ENCODE measurements at places on chromosomes 13 and 19.

DNA sequence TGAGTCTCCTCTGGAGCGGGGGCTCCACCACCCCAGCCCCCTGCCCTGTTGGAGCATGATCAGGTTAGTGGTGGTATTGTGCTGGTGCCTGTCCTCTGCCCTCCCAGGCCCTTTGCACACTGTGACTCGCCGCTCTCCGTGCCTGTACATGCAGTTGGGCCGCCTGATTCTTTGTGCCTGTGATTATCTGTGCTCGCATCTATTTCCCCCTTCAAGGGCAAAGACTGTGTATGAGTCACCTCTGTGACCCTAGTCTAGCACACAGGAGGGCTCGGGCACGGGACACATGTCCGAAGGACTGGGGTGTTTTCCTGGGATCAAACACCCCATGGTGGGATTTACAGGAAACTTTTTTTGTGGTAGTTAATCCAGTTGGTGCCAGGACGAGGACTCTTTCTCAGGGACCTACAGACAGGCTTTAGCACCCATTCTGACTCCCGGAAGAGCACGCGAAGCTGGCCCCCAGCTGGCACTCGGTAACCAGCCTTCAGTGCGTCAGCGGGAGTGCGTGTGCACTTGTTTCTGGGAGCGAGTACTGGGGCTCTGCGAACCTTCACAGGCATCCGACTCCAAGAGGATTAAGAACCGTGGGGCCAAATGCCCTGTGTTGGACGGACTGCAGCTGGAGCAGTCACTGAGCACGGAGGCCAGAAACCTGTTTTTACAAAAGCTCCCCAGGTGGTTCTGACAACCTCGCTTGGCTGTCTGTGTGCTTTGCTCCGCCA lies 6.7 kb downstream of the PPP1R37 start:
- no peak for DNase-seq

DNA sequence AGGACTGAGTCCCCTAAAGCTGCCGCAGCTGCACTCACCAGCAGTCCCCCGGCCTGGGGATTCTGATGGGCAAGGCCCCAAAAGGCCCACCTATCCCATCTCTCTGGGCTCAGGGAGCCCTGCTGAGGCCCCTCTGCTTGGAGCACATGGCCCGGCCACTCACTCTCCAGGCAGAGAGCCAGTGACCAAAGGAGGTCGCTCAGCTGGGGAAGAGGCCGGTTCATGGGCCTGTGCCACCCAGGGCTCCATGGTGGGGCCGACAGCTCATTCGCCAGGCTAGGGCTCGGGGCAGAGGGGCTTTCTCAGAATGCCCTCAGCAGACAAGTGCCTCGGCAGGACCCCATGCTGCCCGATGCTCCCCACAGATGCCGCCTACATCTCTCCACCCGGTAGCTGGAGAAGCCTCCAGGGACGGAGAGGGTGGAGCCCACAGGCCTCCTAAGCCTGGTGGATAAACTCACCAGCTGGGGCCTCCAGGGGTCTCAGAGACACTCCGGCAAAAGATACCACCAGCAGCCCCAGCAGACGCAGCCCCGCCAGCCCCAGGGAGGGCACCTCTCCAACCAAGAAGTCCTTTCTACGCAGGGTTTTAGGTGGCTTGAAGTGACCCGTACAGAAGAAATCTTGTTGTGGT lies 54.4 kb downstream of the MLLT1 start:
- no peak for DNase-seq

DNA sequence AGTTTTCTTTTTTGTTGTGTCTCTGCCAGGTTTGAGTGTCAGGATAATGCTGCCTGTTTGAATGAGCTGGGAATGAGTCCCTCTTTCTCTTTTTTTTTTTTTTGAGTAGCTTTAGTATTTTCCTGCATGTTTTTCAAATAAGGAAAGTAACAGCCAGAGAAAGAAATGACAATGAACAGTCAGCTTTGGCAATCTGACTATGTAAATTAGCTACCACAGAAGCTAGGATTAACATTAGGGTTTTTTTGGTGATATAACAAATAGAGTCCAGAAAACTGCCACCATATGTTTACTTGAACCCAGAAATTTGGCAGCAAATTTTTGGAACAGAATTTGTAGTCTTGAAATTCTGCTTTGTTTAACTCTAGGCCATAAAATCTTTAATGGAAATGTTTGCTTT lies 50.5 kb downstream of the SGCG start:
- DNase-seq = peak; percentile 0

GRCh38 chr13:101417043-101417406 lies 717 bp upstream of the NALCN start:
- DNase-seq = peak; percentile 48

DNA sequence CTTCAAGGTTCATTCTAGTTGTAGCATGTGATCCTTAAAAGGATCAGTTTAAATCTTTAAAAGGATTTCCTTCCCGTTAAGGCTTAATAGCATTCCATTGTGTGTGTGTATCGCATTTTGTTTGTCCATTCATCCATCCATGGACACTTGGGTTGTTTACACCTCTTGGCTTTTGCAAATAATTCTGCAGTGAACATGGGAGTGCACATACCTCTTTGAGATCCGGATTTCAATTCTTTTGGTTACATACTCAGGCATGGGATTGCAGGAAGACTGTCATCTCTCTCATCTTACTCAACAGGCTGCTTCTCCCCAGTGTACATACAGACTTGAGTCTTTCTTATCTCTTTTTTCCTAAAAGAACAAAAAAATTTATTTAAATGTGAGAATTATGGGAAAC lies 1.2 kb downstream of the RNF113B start:
- DNase-seq = no peak

DNA sequence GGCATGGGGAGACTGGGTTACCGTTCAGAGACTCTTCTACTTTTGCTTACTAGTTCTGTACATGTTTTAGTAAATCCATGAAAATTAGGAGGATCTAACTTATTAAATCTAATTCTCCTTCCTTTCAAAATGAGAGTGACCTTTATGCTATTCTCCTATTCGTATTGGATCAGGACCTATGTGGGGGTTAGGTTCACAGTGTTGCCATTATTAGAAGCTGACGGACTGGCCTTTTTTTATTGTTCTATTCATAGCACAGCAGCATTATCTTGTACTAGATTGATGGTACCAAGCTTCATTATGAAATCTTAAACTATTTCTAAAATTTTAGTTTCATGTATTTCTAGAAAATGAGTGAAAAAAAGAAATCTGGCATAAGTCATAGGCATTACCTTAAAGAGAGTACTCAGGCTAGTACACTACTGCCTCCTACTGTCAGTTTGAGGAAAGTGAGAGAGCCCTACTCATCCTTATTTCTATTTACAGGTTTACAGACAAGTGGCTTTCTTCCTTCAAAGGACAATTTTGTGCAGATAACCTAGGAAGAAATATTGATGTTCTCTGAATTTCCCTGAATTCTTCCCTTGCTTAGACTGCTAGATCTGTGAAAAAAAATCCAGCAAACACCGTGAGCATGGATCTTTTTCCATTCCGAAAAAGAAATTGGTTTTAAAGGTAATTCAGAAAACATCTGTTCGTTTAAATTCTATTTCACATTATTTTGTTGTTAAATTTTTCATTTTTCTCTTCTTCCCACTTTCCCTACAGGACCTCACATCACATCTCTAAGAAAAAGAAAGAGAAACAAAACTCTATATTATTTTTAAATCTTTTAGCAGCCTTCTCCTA lies 485.5 kb downstream of the DIAPH3 start:
- peak; percentile 28 for DNase-seq

DNA sequence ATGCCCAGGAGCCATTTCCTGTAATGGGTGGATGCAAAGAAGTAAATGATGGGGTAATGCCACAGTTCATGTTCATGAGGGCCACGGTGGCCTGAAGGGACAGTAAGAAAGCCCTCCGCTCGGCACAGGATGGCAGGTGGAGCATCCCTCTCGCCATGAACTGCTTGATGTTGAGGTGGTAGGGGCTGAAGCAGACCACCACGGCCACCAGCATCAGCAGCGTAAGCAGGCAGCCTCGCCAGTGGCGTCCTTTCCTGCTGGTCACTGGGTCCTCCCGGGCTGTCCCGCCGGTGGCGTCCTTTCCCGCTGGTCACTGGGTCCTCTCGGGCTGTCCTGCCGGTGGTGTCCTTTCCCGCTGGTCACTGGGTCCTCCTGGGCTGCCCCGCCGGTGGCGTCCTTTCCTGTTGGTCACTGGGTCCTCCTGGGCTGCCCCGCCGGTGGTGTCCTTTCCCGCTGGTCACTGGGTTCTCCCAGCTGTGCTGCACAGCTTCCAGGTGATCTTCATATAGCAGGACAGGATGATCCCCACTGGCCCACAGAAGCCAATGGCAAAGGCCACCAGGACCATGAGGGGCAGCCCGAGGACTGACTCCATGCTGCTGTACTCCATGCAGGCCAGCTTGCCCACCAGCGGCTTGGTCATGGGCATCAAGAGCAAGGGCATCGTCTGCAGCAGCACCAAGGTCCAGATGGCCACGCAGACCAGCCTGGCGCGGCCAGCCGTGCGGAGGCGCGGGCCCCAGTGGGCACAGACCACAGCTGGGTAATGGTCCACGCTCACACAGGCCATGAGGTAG lies 93.2 kb upstream of the TM9SF2 start:
- no peak for DNase-seq

- DNase-seq = no peak
Measured at GRCh38 chr19:30353394-30353945, 18.7 kb upstream of the ZNF536 start.

- no peak for DNase-seq
Measured at GRCh38 chr13:110283736-110284517, 23.0 kb downstream of the COL4A1 start.

GRCh38 chr19:19649580-19649995 lies 6.1 kb upstream of the GMIP start:
- no peak for DNase-seq

DNA sequence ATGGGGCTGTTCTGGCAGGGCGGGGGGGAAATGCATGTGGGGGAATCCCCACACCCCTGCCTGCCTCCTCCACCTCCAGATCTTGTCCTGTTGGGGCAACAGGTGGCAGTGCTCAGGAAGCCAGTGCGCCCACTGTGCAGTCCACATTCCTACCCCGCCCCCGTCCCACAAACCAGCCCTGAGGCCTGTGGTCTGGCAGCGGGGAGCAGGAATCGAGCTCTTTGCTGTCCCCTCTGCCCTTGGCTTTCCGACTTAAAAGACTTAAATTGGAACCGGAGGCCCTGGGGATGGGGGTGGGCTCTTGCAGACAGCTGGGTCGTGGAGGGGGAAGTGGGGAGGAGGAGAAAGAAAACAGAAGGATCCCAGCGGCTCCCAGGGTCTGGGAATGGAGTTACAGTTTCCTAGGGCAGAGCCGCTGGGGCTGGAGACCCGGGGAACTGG lies 4.3 kb downstream of the NANOS3 start:
- DNase-seq = no peak

DNA sequence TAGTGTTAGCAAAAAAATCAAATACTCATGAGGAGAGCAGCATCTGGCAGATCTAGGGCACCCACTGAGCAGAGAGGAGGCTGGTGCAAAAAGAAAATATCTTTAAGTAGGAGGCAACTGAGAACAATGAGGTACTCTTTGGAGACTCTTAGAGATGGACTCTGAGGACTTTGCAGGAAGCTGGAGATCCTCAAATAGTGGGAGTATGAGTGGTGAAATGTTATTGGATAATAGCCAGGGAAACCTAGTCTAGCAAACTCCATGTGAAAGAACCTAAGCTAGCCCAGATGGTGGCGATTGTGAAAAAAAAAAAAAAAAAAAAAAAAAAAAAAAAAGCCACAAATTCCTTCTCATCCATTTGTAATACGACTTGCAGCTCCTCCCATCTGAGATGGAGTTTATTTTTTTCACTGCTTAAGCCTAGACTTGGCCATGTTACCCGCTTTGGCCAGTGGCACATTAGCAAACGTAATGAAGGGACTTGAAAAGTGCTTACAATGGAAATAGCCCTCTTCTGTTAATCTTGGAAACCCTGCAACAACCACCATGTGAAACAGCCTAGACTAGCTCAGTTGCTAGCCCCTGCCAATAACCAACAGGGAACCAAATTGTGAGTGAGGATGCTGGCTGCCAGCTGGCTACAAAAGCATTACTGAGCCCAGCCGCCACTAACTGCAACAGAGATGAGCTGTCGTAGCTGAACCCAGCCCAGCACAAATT lies 476.2 kb downstream of the KLF12 start:
- peak; percentile 57 for DNase-seq

- DNase-seq = no peak
Measured at GRCh38 chr19:39077323-39077722, 6.8 kb upstream of the ACP7 start.

GRCh38 chr19:40797963-40798682 lies 868 bp upstream of the EGLN2 start:
- no peak for DNase-seq

DNA sequence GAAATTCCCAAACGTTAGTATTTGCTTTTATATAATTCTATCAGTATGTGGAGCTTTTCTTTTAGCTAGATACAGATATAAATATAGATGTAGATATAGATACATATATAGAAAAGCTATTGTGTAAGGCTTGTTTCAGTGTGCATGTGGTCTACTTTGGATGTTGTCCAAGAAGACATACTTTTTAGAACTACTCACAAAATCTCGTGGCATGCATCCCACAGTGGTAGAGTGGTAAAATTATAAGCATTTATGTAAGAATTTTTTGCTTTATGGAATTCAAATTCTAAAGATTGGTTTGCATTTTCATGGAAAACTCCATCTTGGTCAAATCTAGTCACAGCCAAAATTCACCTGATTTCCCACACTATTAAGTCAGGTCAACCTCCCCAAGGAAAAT lies 880.4 kb downstream of the EFNB2 start:
- DNase-seq = no peak

DNA sequence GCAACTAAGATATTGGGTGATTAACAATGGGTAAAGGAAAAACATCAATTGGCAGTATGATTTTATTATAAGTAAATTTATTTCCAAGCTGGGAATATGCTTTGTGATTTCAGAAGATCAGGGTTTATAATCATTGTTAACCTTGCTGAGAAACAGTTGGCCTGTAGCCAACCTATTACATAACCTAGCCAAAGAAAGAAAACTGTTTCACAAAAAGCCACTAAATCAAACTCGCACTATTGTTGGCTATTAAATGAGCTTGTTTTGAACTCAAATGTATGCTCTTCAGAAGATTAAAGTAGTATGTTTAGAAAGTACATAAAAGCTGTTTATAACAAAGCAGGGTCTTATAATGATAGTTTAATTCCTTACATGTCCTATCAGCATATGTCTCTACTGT lies 151.7 kb downstream of the LHFPL6 start:
- no peak for DNase-seq

DNA sequence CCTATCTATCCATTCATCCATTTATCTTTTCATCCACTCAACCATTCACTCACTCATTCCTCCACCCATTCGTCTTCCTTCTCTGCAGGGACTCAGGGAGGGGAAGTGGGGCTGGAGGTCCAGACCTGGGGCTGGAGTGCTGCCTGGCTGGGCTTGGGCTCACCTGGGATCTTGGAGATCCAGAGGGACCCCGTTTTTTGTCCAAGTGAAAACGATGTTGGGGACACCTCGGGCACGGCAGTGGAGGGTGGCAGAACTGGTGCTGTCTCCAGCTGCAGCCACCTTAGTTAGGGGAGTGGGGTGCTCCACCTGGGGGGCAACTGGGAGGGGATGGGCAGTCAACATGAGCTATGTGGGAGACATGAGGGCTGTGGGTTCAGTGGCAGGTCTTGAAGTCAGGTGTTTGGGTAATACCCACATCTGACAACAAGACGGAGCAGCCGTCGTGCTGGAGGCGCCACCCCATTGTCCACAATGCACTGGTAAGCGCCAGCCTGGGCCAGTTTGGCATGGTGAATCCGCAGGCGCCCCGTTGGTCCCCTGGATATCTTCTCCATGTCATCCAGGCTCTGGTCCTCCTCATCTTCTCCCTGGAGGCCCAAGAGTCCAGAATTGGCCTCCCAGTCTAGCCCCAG lies 10.2 kb downstream of the NPHS1 start:
- no peak for DNase-seq

GRCh38 chr13:109628251-109628699 lies 158.1 kb downstream of the IRS2 start:
- DNase-seq = no peak

- no peak for DNase-seq
Measured at GRCh38 chr19:49609499-49610092, 18.6 kb downstream of the PRR12 start.
